HCT116 (cell line): ENCODE measurements at places on chromosomes 5 and 9.

GRCh38 chr9:68668127-68668526 is 36.9 kb upstream of the PIP5K1B start:
- DNase-seq = no peak

GRCh38 chr9:100474924-100475276 is 2.0 kb downstream of the TMEFF1 start:
- DNase-seq = no peak

DNA sequence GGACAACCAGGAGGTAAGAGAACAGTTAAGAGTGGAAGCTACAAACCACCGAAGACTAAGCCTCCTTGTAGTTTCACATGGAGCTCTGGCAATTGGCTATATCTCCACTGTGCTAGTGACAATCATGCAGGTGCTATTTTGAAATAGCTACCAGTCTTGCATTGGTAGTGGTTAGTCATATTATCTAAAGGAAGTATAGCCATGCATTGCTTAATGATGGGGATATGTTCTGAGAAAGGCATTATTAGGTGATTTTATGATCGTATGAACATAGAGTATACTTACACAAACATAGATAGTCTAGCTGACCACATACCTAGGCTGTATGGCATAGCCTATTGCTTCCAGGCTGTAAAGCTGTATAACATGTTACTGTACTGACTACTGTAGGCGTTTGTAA is 28.4 kb downstream of the HSDL2 start:
- DNase-seq = no peak

GRCh38 chr9:23559522-23559921 is 266.5 kb downstream of the ELAVL2 start:
- DNase-seq = no peak

DNA sequence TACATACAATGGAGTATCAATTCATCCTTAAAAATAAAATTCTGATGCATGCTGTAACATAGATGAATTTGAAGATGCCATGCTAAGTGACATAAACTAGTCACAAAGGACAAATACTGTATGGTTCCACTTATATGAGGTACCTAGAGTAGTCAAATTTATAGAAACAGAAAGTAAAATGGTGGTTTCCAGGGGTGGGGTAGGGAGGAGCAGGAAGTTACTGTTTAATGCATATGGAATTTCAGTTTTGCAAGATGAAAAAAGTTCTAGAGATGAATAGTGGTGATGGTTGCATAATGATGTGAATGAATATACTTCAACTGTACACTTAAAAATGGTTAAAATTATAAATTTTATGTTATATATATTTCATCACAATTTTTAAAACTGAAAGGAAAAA is 57.3 kb upstream of the FNIP1 start:
- DNase-seq = no peak

DNA sequence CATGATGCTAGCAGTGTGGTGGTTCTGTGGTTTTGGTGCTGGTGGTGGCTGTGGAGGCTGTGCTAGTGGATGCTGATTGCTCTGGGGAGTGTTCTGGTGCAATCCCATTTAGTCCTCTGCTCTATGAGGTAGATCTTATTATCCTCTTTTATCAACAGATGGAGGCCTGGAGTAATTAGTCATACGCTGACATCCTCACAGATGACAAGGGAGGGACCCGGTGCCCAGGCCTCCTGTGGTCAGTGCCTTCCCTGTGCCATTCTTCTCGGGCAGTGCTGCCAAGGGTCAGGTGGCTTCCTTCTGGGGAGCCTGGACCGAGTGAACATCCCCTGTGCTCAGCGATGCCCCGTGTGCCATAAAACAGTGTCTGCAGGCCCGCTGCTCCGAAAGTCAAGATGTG is 74.5 kb downstream of the COL5A1 start:
- no peak for DNase-seq

GRCh38 chr9:93148721-93149120 is 14.7 kb upstream of the NINJ1 start:
- no peak for DNase-seq

- DNase-seq = no peak
These were observed 38.8 kb downstream of the PAEP start for GRCh38 chr9:135600296-135600817.

DNA sequence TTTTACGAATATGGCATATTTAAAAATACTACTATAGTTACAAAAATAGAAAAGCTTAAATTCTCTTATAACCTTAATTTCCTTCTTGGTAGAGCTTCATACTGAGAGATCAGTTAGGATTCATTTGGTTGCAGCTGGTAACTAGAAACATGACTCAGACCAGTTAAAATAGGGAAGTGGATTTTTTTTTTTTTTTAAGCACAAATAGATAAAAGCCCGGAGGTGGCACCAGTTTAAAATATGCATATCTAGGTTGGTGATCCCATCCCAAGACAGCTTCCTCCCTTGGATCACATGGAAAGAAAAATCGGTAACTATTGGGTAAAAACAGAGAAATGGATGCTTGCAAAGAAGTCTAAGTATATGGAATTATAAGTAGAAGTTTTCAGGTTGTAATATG is 1634.3 kb downstream of the MAT2B start:
- DNase-seq = no peak

- DNase-seq = no peak
These were observed 281.9 kb upstream of the PUM3 start for GRCh38 chr9:3125602-3126405.

DNA sequence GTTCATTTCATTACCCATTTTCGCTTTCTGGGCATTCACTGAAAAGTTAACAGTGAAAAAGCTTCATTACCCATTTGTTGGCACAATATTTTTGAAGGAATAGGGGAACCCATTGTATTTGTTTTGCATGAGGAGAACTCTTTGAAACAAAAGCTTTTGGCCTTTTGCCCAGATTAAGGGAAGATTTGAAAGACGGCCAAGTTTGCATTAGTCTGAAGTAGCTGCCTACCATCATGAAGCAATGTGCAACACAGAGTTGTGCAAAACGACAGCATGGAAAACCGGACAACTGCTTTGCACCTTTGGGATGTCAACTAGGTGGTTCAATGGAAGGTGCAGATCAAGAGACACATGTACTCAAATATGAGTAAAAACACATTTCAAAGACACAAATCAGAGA is 84.9 kb downstream of the TRPM3 start:
- no peak for DNase-seq

DNA sequence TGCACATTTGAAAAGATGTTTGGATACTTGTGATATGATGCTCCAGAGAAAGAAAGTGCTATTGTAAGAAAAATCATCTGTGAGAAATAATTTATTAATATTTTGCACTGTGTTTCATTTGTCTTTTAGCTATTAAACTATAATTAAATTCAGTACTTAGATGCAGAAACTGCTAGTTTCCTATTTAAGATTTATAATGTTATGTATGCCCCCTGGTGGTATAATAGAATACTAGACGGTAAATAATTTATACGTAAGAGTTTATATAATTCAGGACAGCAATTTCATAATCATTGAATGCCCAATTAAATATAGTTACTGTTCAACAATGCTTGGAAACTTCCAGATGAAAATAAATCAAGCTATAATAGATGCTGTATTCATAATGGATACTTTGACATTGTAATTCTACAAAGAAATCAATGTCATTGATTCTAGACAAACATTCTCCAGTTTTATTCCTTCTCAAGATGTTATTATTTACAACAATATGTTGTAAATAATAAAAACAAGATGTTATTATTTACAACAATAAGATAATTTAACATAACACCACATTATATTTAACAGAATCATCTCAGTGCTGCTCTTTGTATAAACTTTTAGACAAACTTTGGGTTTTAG is 101.0 kb downstream of the TMEM232 start:
- DNase-seq = peak; percentile 22

DNA sequence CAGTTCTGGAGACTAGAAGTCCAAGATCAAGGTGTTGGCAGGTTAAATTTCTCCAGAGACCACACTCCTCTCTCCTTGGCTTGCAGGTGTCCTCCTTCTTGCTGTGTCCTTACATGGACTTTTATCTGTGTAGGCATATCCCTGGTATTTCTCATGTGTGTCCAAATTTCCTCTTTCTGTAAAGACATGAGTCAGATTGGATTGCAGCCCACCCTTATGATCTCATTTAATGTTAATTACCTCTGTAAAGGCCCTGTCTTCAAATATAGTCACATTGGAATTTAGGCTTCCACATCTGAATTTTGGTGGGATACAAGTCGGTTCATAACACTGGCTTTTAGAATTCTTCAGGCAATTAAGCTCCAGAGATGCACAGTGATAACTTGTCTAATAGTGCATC is 322.2 kb upstream of the GRIA1 start:
- no peak for DNase-seq

DNA sequence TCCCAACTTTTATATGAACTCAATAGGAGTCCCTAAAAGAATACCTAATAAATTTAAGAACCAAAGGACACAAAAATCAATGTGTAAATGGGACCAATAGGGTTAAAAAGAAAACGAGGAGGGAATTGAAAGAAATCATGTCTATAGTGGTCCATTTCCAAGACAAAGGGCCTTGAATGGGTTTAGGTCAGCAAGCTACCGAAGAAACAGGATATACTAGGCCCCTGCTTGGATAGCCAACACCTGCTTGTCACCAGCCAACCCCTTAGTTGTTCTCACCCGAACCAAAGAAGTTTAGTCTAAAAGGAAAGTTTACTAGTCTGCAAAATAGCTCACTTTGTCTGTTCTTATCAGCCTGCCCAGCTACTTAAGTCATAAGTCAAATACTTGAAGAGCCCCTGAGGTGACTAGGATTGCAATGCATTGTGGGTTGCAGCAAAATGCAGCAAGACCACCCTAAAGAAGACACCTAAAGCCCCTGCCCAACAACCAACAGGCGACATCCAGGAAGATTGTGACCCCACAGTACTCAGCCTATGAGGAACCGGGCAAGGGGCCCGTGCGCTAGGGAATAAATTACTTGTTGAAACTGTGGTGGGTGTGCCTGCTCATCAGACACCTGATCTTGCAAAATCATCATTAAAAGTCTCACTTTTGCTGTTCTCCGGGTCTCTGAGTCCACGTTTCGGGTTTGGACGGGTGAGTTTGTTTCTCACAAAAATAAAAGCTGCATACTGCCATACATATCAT is 183.9 kb upstream of the PPP1R26 start:
- no peak for DNase-seq

DNA sequence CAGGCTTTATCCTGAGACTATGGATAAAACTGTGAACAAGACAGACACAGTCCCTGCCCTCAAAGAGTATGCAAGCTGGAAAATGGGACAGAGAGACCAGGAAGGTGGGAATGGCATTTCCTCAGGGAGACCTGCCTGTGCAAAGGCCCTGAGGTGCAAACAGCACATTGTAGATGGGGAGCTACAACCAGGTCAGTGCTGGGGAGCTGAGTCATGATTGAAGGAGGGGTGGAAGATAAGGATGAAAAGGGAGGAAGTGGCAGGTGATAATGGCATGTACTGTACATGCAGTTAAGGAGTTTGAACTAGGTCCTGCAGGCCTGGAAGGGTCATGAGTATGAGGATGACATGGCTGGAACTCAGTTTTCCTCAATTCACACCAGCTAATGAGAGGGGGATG is 75.5 kb upstream of the BOD1 start:
- no peak for DNase-seq

GRCh38 chr9:9214066-9214465 is 1398.7 kb downstream of the PTPRD start:
- DNase-seq = no peak

DNA sequence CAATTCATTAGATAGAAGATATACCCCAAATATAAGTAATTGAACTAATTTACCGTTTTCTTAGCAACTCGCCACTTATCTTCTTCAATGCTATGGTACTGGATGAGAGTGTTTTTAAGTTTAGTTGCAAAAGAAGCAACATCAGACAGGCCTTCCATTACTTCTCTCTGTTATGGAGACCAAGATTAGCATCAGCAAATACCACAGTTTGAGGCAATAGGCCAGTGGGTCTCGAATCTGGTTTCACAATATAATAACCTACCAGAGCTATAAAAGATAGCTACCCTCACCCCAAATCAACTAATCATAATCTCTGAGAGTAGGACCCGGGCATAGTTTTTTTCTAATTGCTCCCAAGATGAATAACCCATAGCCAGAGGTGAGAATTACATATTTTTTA is 5.1 kb downstream of the STARD4 start:
- no peak for DNase-seq

GRCh38 chr5:125575171-125575890 is 828.9 kb upstream of the ZNF608 start:
- DNase-seq = no peak

DNA sequence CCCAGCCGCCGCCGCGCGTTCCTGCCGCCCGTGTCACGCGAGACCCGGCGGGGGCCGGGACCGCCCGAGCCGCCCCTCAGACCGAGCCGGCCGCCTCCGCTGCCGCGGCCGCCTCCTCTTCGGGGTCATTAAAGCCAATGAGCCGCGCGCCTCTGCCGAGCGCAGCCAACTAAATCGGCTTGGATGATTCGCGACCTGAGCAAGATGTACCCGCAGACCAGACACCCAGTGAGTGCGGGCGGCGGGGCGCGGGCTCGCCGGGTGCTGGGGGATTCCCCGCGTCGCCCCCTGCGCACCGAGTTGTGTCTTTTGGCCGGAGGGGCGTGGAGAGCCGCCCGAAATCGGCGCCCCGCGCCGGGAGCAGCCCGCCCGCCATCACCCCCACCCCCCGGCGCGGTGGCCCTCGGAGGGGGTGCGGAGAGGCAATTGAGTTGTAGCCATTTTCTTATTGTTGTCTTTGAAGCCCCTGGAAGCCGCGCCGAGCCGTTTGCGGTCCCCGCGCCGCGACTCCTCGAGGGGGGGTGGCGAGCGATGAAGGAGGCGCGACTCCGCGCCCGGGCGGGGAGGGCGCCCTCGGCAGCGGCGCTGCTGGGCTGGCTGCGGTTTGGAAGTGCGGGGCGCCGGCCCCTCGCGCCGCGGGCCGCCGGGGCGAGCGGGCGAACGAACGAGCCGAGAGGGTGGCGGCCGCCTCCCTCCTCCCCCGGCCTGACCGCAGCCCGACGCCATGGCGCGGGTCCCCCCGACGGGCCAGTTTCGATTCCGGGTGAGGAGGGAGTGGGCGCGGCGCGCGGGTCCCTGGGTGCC is 1.0 kb downstream of the TLE4 start:
- no peak for DNase-seq

- no peak for DNase-seq
These were observed 56.9 kb upstream of the TRIO start for GRCh38 chr5:14086261-14086660.

DNA sequence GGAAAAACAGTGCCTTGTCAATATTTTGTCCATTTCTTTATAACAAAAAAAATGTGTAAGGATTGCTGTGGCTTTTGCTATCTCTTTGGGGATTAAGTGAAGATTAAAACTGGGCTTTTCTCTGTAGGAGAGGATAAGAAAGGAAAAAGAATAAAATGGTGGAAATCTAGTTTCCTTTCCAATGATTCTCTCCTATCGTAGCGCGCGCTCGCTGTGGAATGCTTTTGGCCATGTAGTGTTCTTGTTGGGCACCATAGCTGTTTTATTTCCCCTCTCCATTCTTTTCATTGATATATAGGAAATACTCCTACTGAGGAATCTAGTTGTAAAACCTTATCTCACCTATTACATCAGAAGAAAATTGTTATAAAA is 1.5 kb downstream of the STXBP1 start:
- no peak for DNase-seq

DNA sequence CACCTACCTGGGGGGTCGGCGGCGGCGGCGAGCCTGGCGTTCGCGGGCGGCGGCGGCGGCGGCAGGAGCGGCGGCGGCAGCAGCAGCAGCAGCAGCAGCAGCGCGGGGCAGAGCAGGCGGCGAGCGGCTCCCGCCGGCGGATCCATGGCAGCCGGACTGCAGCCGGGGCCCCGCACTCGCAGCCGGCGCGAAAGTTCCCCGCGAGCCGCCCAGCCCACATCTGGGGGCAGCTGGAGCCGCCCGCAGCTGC is 153 bp downstream of the ADAMTS2 start:
- DNase-seq = no peak
